ENCODE measurements at places on chromosomes 16 and 17. TPM values are rescaled to one million over a fixed set of nuclear protein-coding genes. Genes with fewer than 3 reads are reported as not detected.

TPPP3 gene
- total RNA-seq, result 17.6 TPM

MPP3 gene
- 4.1 TPM for total RNA-seq

ZNF385C gene
- total RNA-seq, result not detected

GRCh38 chr16:69321080-69321479, 9.3 kb downstream of the PDF start:
- no peak for DNase-seq

GRCh38 chr17:35018814-35019213, 38.5 kb downstream of the LIG3 start:
- DNase-seq, result no peak

DNA sequence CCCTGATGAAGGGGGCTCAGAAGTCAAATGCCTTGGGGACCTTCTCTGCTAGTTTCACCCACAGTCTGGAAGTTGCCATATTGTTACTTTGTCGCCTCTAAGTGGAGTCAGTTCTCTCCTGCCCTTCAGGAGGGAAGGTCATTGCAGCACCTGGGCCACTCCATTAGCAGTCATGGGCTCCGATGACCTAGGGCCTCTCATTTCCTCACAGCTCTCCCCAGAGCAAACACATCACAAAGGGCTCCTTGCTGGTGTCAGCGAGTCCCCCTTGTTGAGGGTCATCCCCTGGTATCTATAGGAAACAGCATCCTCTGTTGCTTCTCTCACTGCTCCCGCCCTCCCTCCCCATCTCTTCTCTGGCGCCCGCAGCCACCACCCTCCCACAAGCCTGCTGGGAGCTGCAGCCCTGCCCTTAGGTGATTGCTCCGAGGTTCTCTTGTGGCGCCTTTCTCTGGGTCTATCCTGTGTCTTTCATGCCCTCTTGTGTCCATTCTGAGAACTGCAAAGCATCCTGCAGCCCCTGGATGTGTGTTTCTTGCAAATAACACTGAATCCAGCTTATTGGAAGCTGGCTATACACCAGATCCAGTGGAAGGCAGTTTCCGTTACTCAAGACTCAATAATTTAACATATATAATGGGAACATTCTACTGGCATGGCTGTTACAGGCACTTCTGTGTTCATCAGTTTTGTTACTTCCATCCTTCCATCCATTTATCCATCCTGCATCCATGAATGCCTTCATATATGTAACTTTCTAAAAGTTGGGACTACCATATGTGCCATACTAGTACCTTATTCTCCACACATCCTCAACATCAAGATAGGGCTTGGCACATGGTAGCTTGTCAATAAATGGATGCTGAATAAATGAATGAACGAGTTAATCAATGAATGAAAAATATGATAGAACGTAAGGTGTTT, 21.2 kb downstream of the PDILT start:
- peak; percentile 55 for DNase-seq

DNA sequence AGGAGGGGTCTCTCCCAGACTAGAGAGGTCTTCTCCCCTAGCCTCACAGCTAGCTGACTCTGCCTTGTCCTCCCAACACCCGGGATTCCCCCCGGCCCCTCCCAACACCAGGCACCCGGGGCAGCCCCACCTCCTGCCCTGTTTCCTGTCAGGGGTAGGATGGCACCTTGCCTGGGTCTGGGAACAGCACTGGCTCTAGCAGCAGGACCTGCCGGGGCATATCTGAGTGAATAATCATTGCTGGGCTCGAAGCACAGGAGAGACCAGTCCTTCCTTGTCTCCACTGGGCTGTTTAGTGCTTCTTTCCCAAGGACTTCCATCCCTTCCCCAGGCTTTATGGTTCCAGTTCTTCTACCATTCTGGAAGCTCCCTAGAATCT, 25.7 kb downstream of the MINK1 start:
- DNase-seq, result no peak

GRCh38 chr17:17356149-17356930, 53.2 kb downstream of the NT5M start:
- peak; percentile 75 for DNase-seq

Data from LHCN-M2 (cell line).